ENCODE measurements at places on chromosomes 2 and 18.

DNA sequence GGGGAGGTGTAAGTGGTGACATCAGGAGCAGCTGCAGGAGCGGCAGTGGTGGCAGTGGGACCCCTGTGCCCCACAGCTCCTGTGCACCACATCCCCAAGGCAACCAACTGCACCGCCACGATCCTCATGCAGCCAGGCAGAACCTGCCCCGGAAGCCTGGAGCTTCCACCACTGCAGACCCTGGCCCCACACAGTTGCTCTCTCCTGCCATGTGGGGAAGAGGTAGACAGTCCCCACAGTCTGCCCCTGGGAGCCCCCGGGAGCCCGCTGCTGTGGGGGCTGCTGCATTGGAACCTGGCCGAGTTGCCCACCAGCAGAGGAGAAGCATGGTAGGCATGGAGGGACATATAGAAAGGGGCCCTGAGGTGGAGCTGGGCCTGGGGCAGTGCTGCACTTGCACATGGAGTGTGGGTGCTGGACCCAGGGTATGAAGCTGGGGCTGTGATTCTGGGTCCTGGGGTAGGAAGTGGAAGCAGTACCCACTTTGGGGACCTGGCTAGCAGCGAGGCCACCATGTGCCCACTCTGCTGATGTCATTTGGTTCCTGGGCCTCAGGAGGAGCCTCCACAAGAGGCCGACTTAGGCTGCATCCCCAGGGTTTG, 623.3 kb upstream of the LRRTM4 start:
- DNase-seq: no peak

- no peak for DNase-seq
Observed at GRCh38 chr2:8004250-8004681, 677.6 kb upstream of the ID2 start.

- DNase-seq: no peak
Observed at GRCh38 chr2:28681606-28682005, 70.0 kb upstream of the PPP1CB start.

DNA sequence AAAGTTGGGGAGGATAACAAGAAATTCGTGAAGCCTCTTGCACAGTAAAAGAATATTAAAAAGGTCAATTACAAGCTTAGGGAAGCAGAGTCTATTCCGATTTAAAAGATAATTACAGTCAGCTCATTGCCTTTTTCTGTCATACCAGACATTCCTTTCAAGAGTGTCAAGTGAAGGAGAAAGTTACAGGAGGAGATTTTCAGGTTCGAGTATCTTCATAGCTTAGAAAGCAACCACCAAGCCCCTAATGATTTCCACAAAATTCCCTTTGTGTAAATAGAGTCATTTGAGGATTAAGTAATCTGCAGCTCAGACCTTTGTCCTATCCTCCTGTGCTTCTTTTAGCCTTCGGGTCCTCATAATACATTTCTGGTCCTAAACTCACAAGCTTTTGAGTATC, 414.9 kb downstream of the CDH2 start:
- DNase-seq: no peak

Measured in activated CD8-positive, alpha-beta memory T cell treated with anti-CD3 and anti-CD28 coated beads for 48 hours (primary cell).